ENCODE measurements at places on chromosomes 1 and 21.

DNA sequence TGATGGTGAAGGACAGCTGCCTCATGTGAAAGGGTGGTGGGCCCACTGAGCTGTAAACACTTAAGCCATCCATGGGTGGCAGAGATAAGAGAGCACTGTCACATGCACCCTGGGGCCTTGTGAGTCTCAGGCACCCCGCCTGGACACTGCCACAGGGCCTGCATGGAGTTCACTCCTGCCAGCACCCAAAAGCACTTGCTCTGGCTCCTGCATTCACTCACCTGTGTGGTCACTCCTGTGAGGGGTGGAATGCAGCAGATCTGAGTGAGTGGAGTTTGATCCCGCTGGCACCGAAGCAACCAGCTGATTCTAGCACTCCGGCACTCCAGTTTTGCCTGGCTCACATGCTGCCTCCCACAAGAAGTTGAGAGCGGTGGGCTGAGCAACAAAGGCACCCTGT lies 1142.1 kb upstream of the PRMT6 start:
- DNase-seq: no peak

GRCh38 chr1:226738995-226739695 lies at the start of gene ITPKB:
TSS of gene ITPKB (minus strand) at chr1:226739282. CDS start at chr1:226737458, 1,824 bp downstream.
- peak; percentile 63 for DNase-seq

GRCh38 chr1:160226623-160227022 lies 21.4 kb downstream of the PEA15 start:
- DNase-seq: no peak

- DNase-seq: no peak
These were observed 263.4 kb downstream of the OLFM3 start for GRCh38 chr1:101733340-101733739.

GRCh38 chr1:26826261-26827105 lies at the start of gene ZDHHC18:
TSS of gene ZDHHC18 (plus strand) at chr1:26826688. CDS start at chr1:26826805, 117 bp downstream.
- DNase-seq: peak; percentile 82

GRCh38 chr1:26327956-26328362 lies 10.2 kb downstream of the CD52 start:
- DNase-seq: no peak

DNA sequence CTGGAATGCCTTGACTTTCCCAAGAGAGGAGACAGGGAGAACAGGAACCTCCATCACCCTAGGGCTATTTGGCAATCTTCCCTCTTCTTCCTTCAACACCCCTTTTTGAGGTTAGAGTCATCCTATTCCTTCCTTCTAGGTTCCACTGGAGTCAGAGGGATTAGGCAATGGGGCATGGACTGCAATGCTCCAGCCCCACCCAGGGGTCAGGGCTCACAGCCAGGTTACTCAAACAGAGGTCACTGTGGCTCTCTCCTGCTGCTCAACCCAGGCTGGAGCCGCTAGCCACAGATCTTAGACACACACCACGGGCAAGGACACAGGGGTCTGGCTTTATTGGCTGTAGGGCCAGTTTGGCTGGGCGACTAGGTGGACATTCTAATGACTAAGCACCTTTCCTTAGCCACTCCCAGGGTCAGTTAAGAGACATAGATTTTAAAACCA lies 145.5 kb upstream of the NRIP1 start:
- no peak for DNase-seq

GRCh38 chr1:170162459-170163246 lies 16.9 kb downstream of the NTMT2 start:
- no peak for DNase-seq

GRCh38 chr1:77498918-77499317 lies 183.5 kb downstream of the ZZZ3 start:
- DNase-seq: no peak

GRCh38 chr1:11740258-11741192 lies 4.6 kb downstream of the AGTRAP start:
- DNase-seq: peak; percentile 40

GRCh38 chr1:239189998-239190512 lies 196.3 kb upstream of the CHRM3 start:
- no peak for DNase-seq

- DNase-seq: no peak
These were observed 97.0 kb downstream of the DISP1 start for GRCh38 chr1:222911866-222912265.

DNA sequence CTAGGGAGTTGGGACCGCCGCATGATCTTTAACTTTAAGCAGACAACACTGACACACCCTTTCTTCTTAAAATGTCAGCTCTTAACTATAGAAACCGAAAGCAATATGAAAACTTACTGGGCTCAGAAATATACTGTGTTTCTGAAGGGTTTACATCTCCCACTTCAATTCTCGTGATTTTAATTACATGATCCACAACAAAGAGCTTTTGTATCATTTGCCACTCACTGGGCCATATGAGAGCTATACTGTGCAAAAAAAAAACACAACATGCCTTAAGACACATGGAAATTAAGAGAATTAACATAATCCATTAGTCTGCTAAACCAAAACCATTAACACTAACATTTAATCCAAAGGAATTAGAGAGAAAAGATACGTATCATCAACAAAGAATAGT lies 35.0 kb upstream of the RAP1GAP start:
- no peak for DNase-seq

GRCh38 chr1:86156566-86157455 lies at the start of gene COL24A1:
TSS of gene COL24A1 (minus strand) at chr1:86156772. CDS start at chr1:86156396, 376 bp downstream.
- DNase-seq: peak; percentile 29

GRCh38 chr1:19909392-19909791 lies 14.0 kb downstream of the PLA2G2E start:
- DNase-seq: no peak

- DNase-seq: no peak
These were observed 129.1 kb downstream of the PIK3R3 start for GRCh38 chr1:46003315-46003714.

GRCh38 chr1:64980745-64981600 lies 14.6 kb upstream of the JAK1 start:
- DNase-seq: no peak

- DNase-seq: no peak
These were observed 16.0 kb downstream of the VANGL2 start for GRCh38 chr1:160416369-160416768.

GRCh38 chr1:32066489-32066873 lies 6.3 kb upstream of the TMEM39B start:
- DNase-seq: no peak

- DNase-seq: no peak
These were observed 459.6 kb downstream of the PTPRC start for GRCh38 chr1:199098468-199098867.

DNA sequence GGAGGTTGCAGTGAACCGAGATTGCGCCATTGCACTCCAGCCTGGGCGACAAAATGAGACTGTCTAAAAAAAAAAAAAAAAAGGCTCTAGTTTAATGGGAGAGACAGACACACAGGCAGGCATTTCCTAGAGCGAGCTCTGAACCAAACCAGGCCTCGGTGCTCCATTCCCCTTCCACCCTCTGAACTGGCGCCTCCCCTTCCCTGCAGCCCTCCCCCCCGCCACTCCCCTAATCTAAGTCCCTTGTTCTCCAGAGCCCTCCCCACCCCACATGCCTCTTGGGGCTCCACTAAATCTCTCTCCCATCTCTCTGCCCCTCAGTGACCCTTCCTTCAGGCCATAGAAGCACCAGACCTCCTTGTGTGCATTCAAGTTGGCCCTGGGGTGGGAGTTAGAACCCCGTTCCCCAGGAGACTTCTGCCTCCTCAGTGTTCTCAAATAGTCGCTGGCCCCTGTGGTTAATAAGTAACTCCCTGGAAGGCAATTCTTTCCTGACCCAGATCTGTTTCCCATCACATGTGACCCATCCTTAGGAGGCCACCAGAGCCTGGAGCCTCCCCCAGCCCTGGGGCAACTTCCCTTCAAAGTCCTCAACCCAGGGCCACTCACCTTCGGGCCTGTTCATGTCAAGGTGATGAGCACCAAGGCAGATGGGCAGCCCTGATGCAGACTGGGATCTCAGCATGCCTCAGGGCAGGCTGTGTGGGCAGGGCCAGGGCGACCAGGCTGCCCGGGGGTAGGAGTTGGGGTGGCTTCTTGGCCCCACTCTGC lies 42.6 kb upstream of the EPB41 start:
- DNase-seq: no peak

GRCh38 chr1:116104667-116105066 lies 6.5 kb upstream of the MAB21L3 start:
- DNase-seq: no peak

GRCh38 chr1:93200086-93200620 lies 19.6 kb downstream of the CCDC18 start:
- no peak for DNase-seq

DNA sequence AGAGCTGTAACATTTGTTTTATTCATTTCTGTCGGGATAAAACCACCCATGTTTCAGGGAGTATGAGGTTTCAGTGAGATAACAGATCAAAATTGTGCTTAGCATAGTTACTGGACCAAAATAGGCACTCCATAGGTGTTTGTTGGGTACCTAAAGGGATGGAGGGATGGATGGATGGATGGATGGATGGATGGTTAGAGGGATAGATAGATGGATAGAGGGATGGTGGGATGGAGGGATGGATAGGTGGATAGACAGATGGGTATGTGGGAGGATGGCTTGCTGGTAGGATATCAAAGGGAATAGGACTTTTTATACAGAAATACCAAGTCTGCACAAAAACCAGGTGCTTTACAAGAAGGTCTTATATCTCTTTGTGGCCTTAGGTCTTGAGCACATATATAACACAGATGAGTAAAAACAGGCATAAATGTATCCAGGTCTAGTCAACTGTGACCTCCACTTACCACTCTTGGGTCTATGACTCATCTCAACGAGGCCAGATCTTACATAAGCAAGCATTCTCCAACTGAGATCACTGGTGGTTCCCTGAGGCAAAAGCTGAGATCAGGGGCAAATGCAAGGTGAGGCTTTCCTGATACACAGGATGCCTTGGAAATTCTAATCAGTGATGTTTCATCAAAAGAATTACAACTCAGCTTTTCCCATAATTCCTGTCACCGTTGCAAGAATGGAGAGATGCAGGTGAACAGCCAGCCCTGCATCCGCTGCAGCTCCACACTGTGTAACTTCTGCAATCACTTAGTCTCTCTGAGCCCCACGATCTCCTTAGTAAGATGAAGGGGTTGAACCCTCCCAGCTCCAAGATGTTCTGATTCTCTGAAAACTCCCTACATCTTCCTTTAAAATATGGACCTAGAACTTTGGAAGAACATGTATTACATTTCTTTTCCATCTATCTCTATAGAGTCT lies 32.0 kb downstream of the PTAFR start:
- DNase-seq: peak; percentile 50

- DNase-seq: no peak
These were observed 24.8 kb downstream of the ATPAF1 start for GRCh38 chr1:46643368-46643775.
